Stimulated activated CD4-positive, alpha-beta T cell treated with anti-CD3 and anti-CD28 coated beads, Interleukin-1b, Interleukin-23, amount 100 ng/mL, for 1 hour (primary cell): ENCODE measurements at places on chromosomes 4 and X.

GRCh38 chrX:281166-281999 lies at the start of gene PLCXD1:
Gene PLCXD1, plus strand, starts transcription at chrX:281381. Its CDS starts 2,807 bp downstream, at chrX:284188.
- no peak for DNase-seq

DNA sequence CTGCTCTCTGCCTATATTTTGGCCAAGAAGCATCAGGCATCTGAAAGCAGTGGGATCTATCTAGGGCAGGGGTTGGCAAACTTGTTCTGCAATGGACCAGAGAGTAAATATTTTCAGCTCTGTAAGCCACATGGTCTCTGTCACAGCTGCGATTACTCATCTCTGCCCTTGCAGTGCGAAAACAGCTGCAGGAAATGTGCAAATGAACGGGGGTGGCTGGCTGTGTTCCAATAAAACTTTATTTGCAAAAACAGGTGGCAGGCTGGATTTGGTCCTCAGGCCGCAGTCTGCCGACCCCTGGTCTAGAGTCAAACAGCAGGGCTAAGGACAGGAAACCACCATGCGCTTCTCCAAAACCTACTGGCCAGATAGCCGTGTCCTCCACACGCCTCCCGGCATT lies 48.6 kb downstream of the ACOX3 start:
- DNase-seq, result no peak

DNA sequence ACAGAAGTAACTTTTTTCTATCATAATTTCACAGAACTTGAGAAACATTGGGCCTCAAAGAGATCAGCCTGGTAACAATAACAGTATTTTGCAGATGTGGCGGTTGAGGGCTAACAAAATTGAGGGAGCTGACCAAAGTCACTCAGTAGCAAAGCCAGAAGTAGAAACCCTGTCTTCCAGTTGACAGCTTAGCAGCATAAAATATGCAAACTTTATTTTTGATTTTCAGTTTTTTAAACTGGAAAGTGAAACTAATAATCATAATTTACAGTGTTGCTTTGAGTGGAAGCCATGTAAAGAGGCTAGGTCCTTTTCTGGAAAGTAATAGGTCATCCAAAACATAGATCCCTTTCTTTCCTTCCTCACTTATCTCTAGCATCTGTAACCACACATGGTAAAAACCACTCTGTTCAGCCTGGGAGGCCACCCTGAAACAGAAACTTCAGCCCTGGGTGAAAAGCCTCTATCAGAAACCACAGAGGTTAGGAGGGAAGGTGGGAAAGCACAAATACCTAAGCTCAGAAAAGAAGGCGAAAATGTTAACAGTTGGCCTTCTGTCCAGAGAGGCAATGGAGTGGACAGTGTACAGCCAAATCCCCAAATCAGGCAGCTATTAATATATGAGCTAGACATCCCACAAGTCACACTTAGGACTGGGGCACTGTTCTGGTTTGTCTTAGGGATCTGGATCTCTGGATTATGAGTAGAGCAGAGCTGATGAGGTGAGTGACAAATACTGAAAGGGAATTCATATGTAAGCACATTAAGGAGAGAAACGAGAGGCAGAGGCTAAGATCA lies 61.1 kb upstream of the ARSJ start:
- no peak for DNase-seq

GRCh38 chrX:149161435-149162088 lies 343.5 kb downstream of the IDS start:
- DNase-seq, result no peak

GRCh38 chrX:8988446-8988845 lies 45.5 kb downstream of the FAM9B start:
- DNase-seq, result no peak

- DNase-seq, result no peak
Measured at GRCh38 chr4:3407171-3407771, 34.5 kb upstream of the HGFAC start.

DNA sequence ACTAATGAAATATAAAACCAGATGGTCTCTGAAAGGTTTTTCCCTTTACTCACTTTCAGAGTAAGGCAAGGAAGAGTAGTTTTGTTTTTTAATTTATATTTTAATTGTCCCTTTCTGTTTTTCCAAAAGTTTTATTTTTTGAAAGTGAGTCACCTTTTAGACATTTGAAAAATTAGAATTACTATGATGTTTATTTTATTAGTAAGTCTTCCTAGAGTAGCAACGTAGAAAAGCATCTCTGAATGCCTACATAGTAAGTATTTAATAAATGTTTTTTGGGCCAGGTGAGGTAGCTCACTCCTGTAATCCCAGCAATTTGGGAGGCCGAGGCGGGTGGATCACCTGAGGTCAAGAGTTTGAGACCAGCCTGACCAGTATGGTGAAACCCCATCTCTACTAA lies 51.1 kb downstream of the TET2 start:
- no peak for DNase-seq
